ENCODE measurements at places on chromosomes 11 and 22.
A peak's percentile ranks its signal among the peaks of the same experiment; 100 is the strongest.

- no peak overlapping the region for H3K27ac ChIP-seq
- H3K4me3 ChIP-seq, result no peak overlapping the region
- no peaks in the 10 kb centered on the region for H3K36me3 ChIP-seq
- H3K4me1 ChIP-seq, result no peaks in the 10 kb centered on the region
- DNase-seq, result peak; percentile 40
Observed at GRCh38 chr11:114348200-114349191, 51.8 kb downstream of the C11orf71 start.

GRCh38 chr11:78829146-78829545 is 254.5 kb upstream of the NARS2 start:
- peaks cover 2% of the 10 kb centered on the region for H3K27me3 ChIP-seq
- H3K27ac ChIP-seq, result no peak overlapping the region
- no peak for DNase-seq
- no peaks in the 10 kb centered on the region for H3K36me3 ChIP-seq
- H3K4me1 ChIP-seq, result no peaks in the 10 kb centered on the region

DNA sequence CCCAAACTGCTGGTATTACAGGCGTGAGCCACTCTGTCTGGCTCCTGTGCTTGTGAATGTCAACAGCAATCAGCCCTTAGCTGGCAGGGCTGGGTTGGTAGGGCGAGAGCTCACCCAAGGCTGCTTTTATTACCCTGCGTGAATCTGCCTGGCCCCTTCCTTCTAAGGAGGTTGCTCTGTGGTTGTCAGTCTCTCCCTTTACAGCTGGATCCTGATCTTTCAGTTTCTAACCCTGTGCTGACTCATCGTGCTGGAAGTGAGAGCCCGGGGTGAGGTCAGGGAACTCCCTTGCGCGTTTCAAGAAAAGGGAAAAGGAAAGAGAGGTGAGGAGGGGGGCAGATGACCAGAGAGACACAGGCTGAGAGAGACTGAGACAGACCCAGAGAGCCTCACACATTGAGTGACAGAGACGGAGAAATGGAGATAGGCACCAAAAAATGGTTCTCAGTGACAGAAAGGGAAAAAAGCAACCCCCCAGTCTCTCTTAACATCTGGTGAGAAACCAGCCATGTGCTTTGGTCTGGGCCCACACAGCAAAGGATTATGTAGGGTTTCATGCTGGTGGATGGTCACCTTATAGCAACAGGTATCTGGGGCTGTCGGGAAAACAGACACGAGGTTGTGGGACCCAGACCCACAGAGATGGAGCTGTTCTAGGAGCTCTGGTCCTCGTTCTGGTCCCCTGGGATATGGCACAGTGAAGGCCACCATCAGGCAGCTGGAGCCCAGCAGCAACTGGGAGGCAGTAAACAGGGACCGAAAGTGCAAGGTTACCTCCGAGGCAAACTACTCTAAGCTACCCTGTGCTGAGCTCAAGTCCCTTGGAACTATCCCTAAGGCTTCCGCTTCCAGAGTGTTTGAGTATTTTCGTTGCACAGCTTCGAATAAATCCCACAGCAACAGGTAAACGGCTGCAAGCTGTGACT is 2.5 kb downstream of the TCN2 start:
- H3K4me1 ChIP-seq, result peaks cover 23% of the 10 kb centered on the region
- no peaks in the 10 kb centered on the region for H3K36me3 ChIP-seq
- H3K27me3 ChIP-seq, result peaks cover 4% of the 10 kb centered on the region
- no peak for DNase-seq
- no peak overlapping the region for H3K27ac ChIP-seq

GRCh38 chr11:104823657-104824056 is 74.6 kb downstream of the CASP12 start:
- no peaks in the 10 kb centered on the region for H3K27me3 ChIP-seq
- no peak for DNase-seq
- H3K4me3 ChIP-seq, result no peak overlapping the region
- H3K27ac ChIP-seq, result no peak overlapping the region

DNA sequence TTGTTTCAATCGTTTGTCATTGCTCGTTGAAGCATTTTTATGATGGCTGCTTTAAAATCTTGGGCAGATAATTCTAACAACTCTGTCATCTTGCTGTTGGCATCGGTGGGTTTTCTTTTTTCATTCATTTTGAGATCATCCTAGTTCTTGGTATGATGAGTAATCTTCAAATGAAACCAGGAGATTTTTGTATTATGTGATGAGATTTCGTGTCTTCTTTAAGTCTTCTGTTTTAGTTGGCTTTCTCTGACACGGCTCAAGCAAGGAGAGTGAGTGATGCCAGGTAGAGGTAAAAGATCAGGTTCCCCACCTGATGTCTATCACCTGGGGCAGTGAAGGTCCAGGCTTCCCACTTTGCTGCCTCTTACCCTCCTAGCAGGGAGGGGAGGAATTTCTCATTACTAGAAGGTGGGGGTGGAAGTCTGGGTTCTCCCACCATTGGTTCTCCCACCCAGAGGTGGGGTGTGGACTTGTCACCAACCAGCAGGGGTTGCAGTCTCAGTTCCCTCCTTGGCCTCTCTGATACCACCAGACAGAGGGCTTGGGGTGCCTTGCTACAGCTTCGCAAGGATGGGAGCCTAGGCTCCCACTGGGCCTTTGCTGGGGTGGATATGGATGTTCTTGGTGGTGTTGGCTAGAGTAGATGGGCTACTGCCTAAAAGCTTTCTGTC is 12.9 kb downstream of the CDC45 start:
- no peak overlapping the region for H3K4me3 ChIP-seq
- no peak overlapping the region for H3K27ac ChIP-seq
- no peak for DNase-seq
- no peaks in the 10 kb centered on the region for H3K4me1 ChIP-seq

GRCh38 chr11:46377831-46378230 is 3.6 kb upstream of the MDK start:
- peaks cover 17% of the 10 kb centered on the region for H3K36me3 ChIP-seq
- no peak overlapping the region for H3K4me3 ChIP-seq
- no peak for DNase-seq
- no peak overlapping the region for H3K27ac ChIP-seq
- peaks cover 7% of the 10 kb centered on the region for H3K4me1 ChIP-seq
- no peaks in the 10 kb centered on the region for H3K27me3 ChIP-seq

GRCh38 chr22:17266251-17266971 is 47.2 kb upstream of the ADA2 start:
- peaks cover 5% of the 10 kb centered on the region for H3K4me1 ChIP-seq
- H3K36me3 ChIP-seq, result no peaks in the 10 kb centered on the region
- no peak for DNase-seq
- H3K4me3 ChIP-seq, result no peak overlapping the region
- no peak overlapping the region for H3K27ac ChIP-seq

DNA sequence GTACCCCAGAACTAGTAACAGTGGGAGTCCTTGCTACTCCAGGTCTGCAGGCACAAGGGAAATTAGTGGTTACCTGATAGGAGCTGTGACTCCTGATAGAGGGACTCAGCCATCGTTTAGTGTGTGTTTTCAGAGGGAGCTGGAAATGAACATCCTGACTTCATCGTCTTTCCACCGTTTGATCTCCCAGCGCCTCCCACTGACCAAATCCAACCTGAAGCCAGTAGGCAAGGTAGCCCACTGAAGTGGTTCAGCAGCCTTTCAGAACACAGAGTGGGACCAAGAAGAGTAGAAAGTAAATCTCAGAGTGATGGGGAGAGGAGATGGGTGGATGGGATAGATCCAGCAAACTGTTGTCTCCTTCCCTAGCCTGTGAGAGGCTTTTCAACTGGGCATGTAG is 385.9 kb downstream of the INSC start:
- H3K36me3 ChIP-seq, result no peaks in the 10 kb centered on the region
- no peak overlapping the region for H3K27ac ChIP-seq
- no peak for DNase-seq
- no peaks in the 10 kb centered on the region for H3K4me1 ChIP-seq
- H3K27me3 ChIP-seq, result no peaks in the 10 kb centered on the region
- no peak overlapping the region for H3K4me3 ChIP-seq

GRCh38 chr22:25709758-25710157 is 32.2 kb upstream of the MYO18B start:
- no peak for DNase-seq
- H3K4me1 ChIP-seq, result peaks cover 3% of the 10 kb centered on the region
- H3K27ac ChIP-seq, result peak overlapping the region; percentile 77

GRCh38 chr11:45188127-45188526 is 41.7 kb downstream of the PRDM11 start:
- H3K36me3 ChIP-seq, result peaks cover 36% of the 10 kb centered on the region
- no peaks in the 10 kb centered on the region for H3K27me3 ChIP-seq
- no peak overlapping the region for H3K27ac ChIP-seq

GRCh38 chr11:33291004-33291777 is 34.0 kb downstream of the HIPK3 start:
- H3K36me3 ChIP-seq, result peaks cover 15% of the 10 kb centered on the region
- DNase-seq, result no peak
- peaks cover 14% of the 10 kb centered on the region for H3K4me1 ChIP-seq
- H3K27me3 ChIP-seq, result no peaks in the 10 kb centered on the region

- H3K4me3 ChIP-seq, result peak overlapping the region; percentile 100
- peaks cover 28% of the 10 kb centered on the region for H3K4me1 ChIP-seq
- peaks cover 7% of the 10 kb centered on the region for H3K27me3 ChIP-seq
- DNase-seq, result no peak
- H3K27ac ChIP-seq, result peak overlapping the region; percentile 95
Observed at GRCh38 chr11:117143390-117143789, 697 bp upstream of the PAFAH1B2 start.

DNA sequence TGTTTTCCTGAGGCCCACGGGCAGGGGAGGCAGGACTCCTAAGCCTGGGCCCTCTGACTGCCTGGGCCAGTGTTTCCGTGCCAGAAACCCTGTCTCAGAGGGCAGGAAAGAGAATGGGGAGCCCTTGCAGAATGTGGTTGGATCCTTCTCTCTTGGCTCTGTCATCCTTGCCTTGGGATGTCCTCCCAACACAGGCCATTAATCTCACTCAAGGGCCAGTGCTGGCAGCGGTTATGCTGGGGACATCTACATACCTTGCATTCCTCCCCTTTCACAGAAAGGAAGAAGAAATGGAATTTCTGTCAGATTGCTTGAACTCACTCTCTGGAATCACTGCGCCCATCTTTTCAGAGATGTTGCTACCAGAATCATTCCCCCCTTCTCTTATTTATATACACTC is 296.9 kb downstream of the KIRREL3 start:
- H3K4me1 ChIP-seq, result no peaks in the 10 kb centered on the region
- H3K27ac ChIP-seq, result no peak overlapping the region
- H3K27me3 ChIP-seq, result peaks cover under 1% of the 10 kb centered on the region
- no peaks in the 10 kb centered on the region for H3K36me3 ChIP-seq
- DNase-seq, result no peak
- H3K4me3 ChIP-seq, result no peak overlapping the region

- no peak for DNase-seq
- no peak overlapping the region for H3K4me3 ChIP-seq
- H3K36me3 ChIP-seq, result no peaks in the 10 kb centered on the region
- no peak overlapping the region for H3K27ac ChIP-seq
- H3K4me1 ChIP-seq, result no peaks in the 10 kb centered on the region
Observed at GRCh38 chr11:4484310-4484709, 1.9 kb downstream of the OR52K1 start.

DNA sequence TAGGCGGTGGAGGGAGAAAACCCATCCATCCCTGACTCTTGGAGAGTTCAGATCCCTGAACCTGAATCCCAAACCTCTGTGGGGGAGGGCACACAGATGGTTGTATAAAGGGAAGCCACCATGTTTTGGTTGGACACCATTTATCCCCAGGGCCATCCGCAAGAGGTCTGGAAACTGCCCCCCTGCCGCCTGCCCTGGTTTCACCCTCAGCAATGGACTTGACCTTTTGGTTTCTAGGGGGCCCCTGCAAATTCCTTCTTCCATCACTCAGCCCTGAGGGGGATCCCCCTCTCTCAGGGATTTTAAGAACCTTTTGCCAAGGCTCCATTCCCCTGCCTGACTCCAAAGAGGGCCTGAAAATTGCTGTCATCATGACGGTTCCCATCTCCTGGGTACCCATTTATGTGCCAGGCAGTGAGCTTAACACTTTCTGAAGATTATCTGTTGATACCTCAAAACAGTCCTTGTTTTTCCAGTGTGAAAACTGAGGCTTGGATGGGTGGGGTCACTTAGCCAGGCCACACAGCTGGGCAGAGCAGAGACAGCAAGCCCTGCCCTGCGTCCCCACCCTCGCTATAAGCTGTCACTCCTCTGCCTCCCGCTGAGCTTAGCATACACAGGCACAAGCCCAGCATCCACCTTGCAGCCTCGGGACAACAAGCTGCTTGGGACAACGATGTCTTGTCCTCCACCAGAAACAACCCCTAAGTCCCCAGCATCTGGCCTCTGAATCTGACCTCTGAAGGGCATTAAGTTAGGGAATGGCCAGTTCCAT is 33.2 kb upstream of the CRYBB3 start:
- H3K27me3 ChIP-seq, result peaks cover 6% of the 10 kb centered on the region
- H3K36me3 ChIP-seq, result no peaks in the 10 kb centered on the region
- H3K4me3 ChIP-seq, result no peak overlapping the region
- H3K4me1 ChIP-seq, result no peaks in the 10 kb centered on the region
- H3K27ac ChIP-seq, result no peak overlapping the region

DNA sequence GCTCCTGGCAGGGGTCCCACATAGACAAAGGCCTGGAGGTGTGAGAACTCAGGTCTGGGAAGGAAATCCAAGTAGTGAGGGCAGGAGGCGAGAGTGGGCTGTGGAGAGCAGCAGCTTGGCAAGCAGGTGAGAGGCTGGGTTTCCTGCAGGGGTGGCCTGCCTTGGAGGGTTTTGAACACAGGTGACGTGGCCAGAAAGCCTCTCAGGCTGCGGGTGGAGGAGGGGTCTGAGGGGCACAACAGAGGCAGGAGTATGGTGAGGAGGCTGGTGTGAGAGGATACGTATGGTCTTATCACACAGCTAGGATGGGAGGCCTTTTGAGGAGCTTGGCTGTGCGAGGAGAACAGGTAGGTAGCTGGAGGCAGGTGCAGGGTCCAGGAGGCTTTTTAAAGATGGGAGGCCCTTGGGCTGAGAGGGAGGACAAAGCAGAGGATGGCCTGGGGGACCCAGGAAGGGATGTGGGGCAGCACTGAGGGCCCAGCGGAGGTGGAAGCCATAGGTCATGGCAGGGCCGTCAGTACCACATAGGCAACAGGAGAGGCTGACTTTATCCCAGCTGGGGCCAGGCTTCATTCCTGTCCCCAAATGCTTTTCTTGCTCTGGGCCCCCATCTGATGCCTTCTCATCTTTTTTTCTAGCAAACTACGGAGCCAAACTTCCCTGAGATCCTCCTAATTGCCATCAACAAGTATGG is 84.4 kb downstream of the MYO7A start:
- DNase-seq, result no peak
- peaks cover 10% of the 10 kb centered on the region for H3K27me3 ChIP-seq
- no peak overlapping the region for H3K27ac ChIP-seq
- no peaks in the 10 kb centered on the region for H3K36me3 ChIP-seq
- no peak overlapping the region for H3K4me3 ChIP-seq

DNA sequence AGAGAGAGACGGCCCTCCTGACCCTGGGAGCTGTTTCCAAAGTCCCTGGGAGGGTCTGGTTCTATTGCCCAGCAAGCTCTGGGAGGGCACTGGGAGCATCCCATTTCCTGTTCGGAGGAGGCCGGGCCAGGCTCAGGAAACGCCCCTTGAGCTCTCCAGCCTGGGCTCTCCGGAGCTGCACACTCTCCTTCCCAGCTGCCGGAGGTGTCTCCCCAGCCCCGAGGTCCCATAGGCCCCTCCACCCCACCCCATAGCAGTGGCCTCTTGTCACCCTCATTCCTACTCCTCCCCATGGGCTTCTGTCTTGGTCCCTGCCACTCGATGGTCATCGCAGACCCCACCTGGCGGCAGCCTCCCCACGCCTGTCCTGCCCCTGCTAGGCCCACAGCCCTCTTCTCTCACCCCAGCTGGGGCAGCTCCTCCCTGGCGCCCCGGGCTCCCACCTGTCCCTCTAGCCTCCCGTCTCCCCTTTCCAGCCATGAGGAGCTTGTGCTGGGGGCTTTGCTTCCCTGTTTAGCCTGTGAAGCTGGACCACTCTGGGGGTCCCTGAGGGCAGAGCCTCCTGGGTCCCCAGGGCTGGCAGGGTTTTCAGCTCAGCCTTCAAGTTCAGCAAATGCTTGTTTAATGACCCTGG is 2.8 kb downstream of the TSPAN32 start:
- no peaks in the 10 kb centered on the region for H3K36me3 ChIP-seq
- H3K27ac ChIP-seq, result no peak overlapping the region
- H3K4me1 ChIP-seq, result peaks cover 25% of the 10 kb centered on the region

Measured in memory B cell (primary cell).